Stimulated activated naive CD8-positive, alpha-beta T cell treated with anti-CD3 and anti-CD28 coated beads, Interleukin-15, amount 100 ng/mL, for 72 hours (primary cell): ENCODE measurements at places on chromosomes 16 and 17.

GRCh38 chr16:75803753-75804152 lies 77.5 kb upstream of the CPHXL start:
- DNase-seq = no peak

- DNase-seq = no peak
These were observed 2.4 kb downstream of the FOXL1 start for GRCh38 chr16:86580791-86581170.

- DNase-seq = peak; percentile 50
These were observed 13.0 kb downstream of the CDH13 start for GRCh38 chr16:82639666-82640336.

- DNase-seq = no peak
These were observed 142.5 kb downstream of the PARN start for GRCh38 chr16:14487579-14487978.

DNA sequence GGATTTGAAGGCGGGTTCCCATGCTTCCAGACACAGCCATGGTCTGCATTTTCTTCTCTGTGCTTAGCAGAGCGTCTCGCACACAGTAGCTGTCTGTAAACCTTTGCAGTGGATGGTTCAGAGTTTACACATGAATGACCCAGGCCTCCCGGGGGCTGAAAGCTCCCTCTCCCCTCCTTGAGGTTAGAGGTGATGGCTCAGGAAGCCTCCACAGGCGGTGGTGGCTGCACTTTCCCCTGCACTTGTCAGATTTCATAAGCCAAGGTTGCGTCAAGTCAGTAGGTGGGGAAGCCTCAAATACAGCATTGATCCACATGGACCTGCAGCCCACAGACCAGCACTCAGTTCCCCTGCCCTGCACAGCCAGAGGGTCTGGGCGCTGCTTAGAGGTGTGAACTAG lies 211.9 kb downstream of the KATNIP start:
- no peak for DNase-seq

- peak; percentile 9 for DNase-seq
These were observed 39.1 kb upstream of the ADGRG1 start for GRCh38 chr16:57589374-57589773.

DNA sequence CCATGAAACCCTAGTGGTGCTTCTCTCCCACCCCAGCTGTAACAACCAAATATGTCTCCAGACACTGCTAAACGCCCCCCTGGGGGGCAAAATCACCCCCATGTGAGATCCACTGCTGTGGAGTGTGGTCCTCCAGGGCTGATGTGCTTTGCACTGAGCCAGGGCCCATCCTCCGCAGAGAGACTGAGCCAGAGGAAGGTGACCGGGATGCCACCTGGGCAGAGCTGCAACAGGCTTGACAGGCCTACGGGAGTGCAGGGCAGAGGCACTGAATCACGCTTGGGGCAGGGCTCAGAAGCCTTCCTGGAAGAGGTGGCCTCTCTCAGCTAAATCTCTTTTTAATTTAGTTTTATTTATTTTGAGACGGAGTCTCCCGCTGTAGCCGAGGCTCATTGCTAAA lies 4.4 kb downstream of the GJD3 start:
- DNase-seq = no peak

DNA sequence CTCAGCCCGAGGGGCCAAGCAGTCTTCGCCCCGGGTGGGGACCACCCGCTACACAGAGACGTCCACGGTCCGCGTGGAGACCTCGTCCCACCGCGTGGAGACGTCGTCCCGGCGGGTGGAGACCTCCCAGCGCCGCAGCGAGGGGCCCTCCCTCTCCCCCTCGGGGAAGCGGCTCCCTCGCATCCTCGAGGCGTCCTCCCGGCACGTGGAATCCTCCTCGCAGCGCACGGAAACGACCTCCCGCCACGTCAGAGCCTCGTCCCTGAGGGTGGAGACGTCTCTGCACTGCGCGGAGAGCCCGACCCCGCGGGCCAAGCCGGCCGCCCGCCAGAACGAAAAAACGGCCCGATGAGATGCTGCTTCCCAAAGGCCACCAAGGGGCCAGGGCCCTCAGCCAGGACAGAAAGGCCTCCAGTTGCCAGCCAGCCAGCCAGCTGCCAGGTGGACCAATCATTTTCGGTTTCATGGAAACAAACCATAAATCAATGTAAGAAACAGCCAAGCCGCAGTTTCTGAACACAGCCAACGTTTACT lies 424 bp downstream of the C17orf100 start:
- DNase-seq = no peak

DNA sequence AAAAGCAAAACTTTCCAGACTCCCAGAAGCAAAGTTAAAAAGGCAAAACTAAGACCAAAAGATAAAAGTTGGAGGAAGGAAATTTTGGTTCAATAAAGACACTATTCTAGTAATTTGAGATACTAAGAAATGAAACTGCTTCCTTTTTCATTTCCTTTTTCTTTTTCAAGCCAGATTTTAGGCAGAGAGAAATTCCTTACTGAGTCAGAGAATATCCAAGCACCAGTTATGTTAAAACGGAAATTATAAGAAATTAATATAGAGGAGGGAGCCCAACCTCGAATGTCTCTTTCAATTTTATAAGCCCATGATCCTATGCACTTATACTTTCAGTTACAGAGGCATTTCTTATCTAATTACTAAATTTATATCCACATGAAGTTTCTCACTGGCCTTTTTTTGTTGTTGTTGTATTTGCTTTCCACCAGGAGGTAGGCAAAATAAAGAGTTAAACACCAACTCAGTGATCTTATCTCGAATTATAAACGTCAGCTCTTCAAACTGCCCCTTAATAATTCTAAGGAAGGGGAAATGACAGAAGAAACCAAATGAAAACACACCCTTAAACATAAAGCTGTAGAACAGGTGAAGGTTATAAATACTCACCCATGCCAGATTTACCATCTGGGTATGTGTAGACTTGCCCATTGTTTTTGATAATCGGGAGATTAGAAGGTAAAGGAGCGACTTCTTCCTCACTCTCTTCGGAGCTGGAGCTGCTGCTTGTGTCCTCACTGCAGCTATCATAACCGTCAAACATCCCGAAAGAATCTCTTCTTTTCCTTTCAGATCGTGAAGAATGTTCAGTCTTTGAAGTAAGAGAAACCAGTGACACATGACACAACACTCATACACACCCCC lies 35.2 kb downstream of the MBTD1 start:
- DNase-seq = no peak

DNA sequence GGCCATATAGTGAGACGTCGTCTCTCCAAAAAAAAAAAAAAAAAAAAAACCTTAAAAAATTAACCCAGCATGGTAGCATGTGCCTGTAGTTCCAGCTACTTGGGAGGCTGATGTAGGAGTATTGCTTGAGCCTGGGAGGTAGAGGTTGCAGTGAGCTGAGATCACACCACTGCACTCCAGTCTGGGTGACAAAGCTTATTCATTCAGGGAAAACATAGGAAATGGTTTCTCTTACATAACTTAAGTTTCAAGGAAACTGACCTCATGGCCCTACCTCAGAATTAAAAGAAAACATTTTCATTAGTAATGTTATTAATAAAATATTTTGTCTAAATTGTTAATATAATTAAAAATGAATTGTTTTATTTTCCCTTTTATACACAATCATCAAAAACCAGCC lies 31.4 kb downstream of the COG1 start:
- DNase-seq = no peak

- DNase-seq = no peak
These were observed 80.2 kb upstream of the CIBAR2 start for GRCh38 chr16:85192238-85193114.

- peak; percentile 11 for DNase-seq
These were observed 45.8 kb downstream of the VPS35L start for GRCh38 chr16:19601083-19601976.

DNA sequence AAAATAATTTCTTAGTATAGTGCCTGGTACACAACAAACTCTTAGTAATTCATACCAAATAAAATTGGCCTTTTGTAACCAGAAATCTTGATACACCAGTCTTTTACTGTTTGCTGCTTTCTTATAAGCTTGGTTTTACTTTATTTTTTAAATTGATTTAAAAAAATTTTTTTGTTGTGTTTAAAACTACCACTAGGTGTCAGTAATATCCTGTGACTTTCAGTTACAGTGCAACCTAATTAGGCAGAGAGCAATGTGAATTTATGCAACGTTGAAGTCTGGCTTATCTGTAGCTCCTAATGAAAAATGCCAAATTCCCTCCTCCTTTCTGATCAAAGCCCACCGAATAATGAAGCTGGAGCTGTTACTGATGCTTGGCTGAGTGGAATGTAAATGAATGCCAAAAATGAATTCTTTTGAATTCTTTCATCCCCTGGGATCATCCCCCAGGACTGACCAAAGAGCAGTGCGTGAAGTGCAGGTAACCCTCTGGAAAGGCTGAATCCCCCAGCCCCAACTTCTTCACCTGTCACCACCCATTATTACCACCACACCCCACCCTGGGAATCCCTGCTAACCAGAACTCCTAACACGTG lies 3.8 kb downstream of the ERCC4 start:
- DNase-seq = no peak

DNA sequence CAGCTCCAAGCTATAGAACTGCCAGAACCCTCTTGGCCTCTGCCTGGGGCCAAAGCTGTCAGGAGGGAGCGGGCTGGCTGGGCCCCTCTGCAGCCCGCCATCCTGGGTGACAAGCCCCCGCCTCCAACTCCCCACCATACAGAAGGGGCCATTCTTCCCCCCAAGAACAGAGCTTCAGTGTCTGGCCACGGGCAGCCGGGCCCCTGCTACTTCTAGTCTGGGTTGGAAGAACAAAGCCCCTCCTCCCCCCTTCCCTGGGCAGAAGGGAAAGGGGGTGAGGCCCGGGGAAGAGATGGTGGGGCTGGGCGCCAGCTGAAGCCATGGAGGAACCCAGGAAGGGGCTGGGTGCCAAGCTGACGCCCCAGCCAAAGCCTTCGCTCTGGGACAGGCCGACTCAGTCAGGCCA lies 9.0 kb downstream of the NAT9 start:
- no peak for DNase-seq

DNA sequence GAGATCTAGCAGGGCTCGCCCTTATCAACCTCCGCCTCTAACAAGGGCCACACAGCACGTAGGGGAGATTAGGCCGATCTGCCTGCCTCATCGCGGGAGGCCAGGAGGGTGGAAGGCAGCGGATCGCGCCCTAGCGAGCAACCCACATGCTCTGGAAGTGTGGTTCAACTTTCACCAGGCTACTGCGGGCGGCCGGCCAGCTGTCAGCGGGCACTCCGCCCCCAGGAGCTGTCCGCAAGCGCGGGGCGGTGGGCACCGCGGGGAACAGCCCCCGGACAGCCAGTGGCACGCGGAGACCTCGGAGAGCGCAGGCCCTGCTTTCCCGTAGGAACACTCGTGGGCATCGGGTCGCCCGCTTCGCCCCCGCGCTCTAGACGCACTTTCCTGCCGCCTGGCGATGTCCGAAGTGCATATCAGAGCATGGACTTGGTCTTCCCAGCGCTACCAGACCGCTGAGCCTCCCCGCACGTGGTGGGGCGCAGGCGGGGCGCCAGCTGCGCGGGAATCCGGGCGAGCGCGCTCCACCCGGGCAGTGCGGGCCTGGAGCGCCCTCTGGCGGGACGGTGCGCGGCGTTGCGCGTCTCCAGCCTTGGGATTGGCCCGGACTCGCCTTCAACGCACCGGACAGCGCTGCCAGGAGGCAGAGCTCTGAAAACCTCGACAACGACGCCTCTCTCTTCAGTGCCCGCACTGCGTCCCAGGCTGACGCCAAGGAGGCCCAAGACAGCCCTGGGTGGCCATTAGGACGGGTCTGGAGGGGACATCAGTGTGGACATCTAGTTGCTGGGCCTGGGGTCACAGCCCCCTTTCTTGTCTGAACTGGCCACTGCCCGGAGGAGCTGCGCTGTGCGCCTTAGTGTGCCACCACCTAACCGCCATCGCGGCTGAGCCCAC lies 3.6 kb upstream of the ZNHIT3 start:
- DNase-seq = peak; percentile 91

GRCh38 chr17:78993241-78993956 lies 13.7 kb upstream of the LGALS3BP start:
- peak; percentile 50 for DNase-seq

GRCh38 chr17:78226759-78227454 lies 4.5 kb upstream of the TMEM235 start:
- no peak for DNase-seq

- no peak for DNase-seq
These were observed 349 bp upstream of the SLC6A2 start for GRCh38 chr16:55655381-55655896.

GRCh38 chr17:31690151-31690551 lies 168.9 kb downstream of the COPRS start:
- no peak for DNase-seq

DNA sequence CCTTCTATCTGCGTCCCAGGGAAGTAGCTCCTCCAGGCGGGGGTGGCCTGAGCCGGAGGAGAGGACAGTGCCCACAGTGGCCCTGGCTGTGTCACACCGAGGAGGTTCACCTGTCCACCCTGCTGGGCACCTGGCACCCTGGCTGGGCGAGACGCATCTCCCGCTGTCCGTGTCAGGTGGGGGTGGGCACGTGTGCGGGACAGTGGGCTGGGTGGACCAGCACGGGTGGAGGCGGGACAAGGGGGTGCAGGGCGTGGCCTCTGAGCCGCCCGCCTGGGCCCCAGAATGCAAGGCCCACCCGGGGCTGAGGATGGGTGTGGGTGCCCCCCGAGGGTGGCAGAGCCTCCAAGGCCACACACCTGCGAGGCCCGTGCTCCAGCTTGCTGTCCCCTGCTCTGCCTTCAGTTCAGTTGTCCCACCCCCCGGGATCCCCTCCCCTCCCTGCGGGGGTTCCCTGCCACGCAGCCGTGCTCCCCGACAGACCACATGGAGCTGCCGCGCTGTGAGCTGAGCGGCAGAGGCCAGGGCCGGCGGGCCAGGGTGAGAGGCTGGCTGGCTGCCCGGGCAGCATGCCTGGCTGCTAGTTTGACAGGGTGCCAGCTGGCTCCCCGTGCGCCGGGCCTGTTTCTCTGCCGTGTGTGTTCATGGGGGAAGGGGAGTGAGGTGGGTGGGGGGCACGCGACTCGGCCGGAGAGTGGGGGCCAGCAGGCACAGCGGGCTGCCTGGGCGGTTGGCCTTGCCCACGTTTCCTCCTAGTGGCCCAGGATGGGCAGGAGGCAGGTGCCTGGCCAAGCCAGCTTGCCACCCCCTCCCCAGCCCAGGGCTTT lies 33.9 kb downstream of the BAHCC1 start:
- DNase-seq = no peak

DNA sequence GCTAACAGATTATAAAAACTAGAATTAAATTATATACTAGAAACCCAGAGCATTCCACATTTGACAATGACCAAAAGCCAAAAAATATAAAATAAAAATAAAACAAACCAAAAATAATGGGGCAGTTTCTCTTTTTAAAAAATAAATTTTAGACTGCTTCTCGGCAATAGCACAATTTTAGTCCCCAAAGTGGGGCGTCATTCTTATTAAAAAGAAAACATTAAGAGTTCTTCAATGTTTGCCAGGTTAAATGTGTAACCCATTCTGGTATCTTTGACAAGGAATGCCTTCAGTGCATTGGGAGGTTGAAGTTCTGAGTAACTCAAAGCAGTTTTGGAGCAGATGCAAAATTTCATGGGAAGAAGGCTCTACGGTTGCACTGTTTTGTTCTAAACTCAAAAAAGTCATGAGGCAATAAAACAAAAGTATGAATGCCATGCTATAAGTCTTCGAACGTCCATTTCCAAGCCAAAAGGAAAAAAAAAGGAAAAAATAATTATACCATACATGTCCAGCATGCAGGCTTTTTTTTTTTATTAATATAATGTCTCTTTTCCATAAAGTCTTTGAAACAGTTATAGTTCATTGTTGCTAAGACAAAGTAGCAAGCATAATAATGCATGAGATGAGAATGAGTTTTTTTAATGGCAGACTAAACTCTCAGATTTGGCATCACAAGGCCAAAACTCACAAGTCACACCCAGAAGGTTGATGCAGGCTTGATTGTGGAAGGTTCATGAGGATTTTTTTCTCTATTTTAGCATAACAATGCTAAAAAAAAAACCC lies 3.1 kb downstream of the MAF start:
- DNase-seq = no peak
